Bone marrow (tissue), 2 donors: ENCODE measurements at places on chromosomes 5 and 9.

DNA sequence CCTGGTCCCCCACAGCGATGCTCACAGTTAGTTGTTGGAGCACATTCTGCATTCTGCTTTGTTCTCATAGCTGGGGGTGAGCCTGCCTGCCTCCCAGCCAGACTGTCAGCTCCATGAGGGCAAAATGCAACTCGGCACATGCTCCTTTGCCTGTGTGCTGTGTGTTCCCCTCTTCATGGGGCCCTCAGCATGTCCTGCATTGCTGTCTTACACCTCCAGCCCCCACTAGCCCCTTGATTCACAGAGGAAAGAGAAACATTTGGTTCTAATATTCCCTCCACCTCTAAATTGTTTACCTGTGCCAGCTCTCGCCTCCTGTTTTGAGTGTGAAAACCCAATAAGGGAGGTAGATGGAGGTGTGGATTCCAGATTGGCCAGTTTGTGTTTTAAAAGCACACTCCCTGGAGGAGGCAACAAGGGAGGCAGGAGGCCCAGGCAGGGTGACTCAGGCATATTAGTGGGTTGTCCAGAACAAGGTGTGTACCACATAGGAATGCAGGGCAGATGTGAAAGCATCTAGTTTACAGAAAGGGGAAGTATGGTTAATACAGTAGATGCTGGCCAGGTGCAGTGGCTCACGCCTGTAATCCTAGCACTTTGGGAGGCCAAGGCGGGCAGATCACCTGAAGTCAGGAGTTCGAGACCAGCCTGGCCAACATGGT is 224.6 kb downstream of the AGTPBP1 start:
- DNase-seq, result no peak

- DNase-seq, result no peak
These were observed 198.7 kb upstream of the HAPLN1 start for GRCh38 chr5:83919071-83920041.

GRCh38 chr9:26539867-26540493 is 352.6 kb downstream of the CAAP1 start:
- DNase-seq, result no peak

- no peak for DNase-seq
These were observed 5.9 kb downstream of the TRIO start for GRCh38 chr5:14148890-14149671.

- no peak for DNase-seq
These were observed 508.5 kb upstream of the DAP start for GRCh38 chr5:11269515-11269914.

DNA sequence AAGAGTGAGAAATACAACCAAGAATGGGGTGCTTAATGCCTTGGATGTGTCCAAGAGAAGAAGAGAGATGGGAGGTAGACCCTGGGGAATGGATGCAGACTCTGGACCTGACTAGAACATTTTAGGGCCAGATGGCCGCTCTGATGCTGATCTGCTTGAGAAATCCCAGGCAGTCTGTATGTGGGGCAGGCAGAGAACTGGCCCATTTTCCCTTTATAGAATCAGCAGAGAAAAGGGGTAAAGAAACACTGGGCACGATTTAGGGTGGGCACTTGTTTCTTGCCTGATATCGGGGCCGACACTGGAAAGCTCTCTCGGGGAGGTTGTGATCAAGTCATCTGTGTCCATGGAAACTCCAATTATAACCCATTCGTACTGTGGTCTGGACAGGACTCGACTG is 118.5 kb upstream of the FSTL4 start:
- no peak for DNase-seq

GRCh38 chr5:66441351-66441750 is 154.8 kb upstream of the MAST4 start:
- DNase-seq, result no peak

DNA sequence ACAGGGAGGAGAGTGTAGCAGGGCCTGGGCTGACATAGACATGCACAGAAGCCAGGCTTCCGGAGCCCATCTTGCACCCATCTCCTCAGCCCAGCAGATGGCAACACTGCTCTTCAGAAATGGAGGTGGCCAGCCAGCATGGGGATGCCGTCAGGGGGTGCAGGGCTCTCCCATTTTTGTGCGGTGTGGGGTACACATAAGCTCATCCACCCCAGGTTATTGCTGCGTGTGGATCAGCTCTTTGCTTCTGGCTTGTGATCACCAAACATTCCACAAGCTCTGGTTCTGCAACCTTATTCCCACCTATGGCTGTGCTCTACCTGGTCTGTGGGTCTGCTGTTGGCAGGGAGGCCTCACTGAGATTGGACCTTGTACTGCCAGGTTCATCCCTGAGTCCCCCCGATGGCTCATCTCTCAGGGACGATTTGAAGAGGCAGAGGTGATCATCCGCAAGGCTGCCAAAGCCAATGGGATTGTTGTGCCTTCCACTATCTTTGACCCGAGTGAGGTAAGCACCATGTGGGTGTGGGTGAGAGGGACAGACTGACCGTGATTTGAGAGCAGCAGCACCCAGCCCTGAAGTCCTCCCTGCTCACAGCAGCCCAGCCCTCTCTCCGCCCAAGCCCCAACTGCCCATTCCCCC is 17.3 kb downstream of the SLC22A5 start:
- DNase-seq, result peak; percentile 18

DNA sequence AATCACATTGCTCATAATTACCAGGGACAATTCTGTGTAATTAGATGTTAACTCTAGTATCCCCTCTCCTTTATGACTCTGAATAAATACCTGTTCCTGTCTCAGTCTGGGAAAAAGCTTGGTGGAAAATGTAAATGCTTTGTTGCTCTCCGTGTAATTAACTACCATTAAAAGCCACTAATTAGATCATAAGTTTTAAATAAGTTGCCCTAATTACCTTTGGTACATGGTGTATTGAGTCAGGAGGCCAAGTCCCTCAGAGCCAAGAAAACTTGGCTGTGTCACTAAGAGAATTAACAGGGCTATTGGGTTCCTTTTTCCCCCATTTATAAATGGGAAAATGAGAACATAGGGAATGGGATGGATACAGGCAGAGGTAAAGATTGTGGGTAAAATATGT is 617.6 kb downstream of the TLR4 start:
- no peak for DNase-seq

- DNase-seq, result no peak
These were observed 69.8 kb downstream of the EQTN start for GRCh38 chr9:27227192-27227591.

- no peak for DNase-seq
These were observed 130.2 kb downstream of the ARRDC3 start for GRCh38 chr5:91252916-91253315.

DNA sequence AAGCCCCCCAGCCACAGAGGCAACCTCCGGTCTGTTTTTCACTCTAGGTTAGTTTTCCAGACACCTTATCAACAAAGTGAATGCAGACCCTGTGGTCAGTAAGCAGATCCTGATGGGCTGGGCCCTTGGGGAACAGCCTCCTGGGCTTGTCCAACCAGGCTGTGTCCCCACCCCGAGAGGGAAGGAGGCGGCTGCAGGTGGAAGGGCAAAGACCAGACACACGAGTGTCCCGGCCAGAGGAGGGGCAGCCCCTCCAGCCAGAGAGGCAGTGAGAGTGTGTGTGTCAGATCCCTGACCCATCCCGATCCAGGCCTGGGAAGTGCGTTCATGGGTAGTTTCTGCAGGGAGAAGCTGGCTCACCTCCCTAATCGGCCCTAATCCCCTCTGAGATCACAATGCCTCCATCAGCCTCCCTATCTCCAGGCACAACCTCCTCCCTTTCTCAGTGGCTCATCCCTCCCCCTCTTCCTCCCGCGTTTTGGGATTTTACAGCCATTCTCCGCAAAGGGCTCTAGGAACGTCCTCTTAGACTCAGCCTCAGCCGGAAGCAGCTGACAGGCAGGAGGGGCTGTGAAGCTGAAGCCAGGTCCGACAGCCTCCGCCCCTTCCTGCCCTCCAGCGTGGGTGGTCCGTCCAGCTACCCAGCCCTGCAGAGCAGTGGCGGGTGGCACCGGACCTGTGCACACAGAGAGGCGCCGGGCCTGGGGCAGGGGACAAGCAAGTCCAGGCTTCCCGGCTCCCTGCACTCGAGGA is 9.7 kb downstream of the SLC12A7 start:
- DNase-seq, result no peak

DNA sequence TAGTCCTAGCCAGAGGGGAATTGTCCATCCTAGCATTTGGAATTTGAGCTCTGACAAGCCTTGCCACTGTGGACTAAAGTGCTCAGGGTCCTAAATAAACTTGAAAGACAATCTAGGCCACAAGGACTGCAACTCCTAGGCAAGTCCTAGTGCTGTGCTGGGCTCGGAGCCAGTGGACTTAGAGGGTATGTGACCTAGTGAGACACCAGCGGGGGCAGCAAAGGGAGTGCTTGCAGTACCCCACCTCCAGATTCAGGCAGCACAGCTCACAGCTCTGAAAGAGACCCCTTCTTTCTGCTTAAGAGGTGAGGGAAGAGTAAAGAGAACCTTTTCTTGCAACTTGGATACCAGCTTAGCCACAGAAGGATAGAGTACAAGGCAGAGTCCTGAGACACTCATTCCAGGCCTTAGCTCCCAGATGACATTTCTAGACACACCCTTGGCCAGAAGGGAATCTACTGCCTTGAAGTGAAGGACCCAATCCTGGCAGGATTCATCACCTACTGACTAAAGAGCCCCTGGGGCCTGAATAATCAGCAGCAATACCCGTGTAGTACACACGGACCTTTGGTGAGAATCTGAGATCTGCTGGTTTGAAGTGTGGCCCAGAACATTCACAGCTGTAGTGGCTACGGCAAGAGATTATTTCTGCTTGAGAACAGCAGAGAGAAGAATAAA is 164.6 kb downstream of the CCDC171 start:
- DNase-seq, result no peak

DNA sequence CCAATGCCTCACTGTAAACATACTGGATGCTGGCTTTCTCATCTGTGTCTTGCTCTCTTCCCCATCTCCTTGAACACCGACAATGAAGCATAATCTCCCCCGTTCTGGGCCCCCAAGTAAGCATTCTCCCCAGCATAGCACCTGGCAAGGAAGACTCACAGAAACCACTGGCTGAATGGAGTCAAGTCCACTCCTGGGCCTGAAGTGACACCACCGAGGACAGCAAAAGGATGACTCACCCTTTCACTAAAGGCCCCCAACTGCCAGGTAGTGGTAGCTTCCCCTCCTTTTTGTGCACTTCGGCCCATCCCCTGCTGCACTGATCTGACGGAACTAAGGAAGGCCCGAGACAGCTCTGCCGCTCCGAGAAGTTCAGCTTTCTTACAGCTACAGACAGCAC is 9.4 kb downstream of the VDAC1 start:
- DNase-seq, result no peak

DNA sequence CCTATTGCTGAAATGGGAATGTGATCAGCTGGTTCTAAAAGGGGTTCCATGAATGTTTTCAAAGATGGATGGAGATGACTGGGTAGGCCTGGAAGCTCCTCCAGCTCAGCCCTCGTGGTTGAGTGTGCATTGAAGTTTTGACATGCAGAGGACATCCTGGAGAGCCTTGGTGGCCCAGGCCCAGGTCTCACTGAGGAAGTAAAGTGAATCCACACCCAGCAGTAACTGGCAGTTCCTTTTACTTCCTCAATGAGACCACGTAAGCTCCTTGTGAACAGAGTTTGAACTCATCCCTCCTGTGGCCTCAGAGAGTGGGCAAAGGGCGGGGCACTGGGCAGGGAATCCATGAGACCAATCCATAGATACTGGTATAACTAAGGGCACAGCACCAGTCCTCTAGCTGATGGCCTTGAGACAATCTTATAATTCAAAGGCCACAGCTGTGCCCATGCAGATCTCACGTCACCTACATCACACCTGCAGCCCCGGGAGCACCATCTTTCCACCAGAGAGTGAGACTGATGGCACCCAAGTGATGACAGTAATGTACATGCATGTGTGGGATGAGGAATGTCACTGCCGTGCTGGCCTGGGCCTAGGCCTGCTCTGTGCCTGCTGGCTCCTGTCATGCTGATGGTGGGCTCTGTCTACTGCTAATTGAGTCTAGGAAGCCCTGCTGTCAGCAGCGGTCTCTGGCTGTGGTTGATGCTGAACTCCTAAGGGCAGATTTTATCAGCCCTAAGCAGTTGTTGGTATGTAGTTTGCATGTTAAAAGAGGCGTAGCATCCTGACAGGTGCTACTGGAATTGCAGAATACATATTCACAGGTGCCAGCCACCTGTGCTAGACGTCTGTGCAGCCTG is 257.8 kb downstream of the FSTL4 start:
- DNase-seq, result no peak
